Activated CD4-positive, alpha-beta T cell treated with anti-CD3 and anti-CD28 coated beads, Interleukin-2, amount 10 ng/mL, durations not matched to agents 24 days and 14 days (primary cell): ENCODE measurements at places on chromosomes 5 and 9.
A peak's percentile ranks its signal among the peaks of the same experiment; 100 is the strongest.

DNA sequence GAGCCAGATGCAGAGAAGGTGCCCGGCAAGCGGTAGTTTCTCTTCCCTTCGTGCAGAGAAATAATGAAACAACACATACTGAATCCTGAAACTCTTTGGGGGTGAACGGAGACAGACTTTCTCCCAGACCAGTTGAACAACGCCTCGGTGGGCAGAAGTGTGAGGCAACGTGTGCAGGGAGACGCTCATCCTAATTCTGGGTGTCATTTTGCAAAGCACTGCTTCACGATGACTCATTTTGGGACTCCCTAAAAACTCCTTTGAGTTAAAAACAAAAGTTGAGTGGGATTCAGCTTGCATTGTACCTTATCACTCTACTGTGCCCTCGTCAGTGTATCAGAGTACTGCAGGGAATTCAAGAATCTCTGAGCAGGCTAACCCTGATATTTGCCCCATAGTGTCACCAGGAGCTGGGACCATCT, 3.5 kb upstream of the NEK6 start:
- DNase-seq, result peak; percentile 70

- DNase-seq, result no peak
Measured at GRCh38 chr5:97115932-97116331, 26.5 kb downstream of the LIX1 start.

- no peak for DNase-seq
Measured at GRCh38 chr5:5767286-5767928, 344.9 kb downstream of the ICE1 start.

- no peak for DNase-seq
Measured at GRCh38 chr5:150195736-150196485, 6.0 kb downstream of the SLC6A7 start.

- DNase-seq, result no peak
Measured at GRCh38 chr5:169091396-169091980, 209.5 kb downstream of the SLIT3 start.

DNA sequence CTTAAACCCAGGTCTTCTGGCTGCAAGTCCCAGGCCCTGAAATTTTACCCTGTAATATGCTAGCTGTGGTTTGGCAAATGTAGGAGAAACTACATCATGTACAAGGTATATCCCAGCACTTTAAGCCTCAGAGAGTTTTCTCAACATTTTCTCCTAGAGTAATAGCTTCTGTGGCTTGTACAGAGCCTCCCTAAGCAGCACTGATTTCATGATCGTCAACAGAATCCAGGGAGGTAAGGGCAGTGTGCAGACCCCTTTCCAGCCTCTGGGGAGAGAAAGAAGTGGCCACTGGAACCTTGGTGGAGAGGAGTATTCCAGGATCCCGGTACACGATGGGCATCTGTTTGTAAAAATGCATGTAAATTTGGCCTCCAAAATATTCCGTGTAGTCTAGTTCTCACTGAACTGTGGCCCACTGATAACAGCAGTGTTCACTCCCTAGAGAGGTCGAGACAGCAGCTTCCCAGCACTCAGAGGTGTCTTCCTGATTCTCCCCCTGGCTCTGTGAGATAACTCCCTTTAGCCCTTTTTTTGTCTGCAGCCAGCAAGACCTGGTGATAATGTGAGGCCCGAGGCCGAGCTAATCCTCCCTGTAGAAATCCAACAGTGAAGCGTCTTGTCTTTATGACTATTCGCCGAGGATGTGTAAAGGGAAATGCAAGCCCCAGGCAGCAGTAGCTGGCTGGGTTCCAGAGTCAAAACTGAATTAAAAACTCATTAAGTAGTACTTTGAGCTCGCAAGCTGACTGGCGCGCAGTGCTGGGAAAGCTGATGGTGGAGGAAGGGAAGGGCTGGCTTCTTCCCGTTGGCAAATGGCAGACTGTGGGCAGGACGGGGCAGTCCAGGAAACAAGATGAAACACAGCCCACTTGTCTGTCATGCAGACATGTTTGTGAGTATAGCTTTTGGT, 59.0 kb downstream of the MAP1B start:
- DNase-seq, result no peak

GRCh38 chr5:139378941-139379361, 4.1 kb downstream of the SLC23A1 start:
- DNase-seq, result no peak

GRCh38 chr5:35129921-35130485, 82.3 kb upstream of the AGXT2 start:
- DNase-seq, result peak; percentile 79
